Thoracic aorta (tissue), 2 donors: ENCODE measurements at places on chromosomes 2 and 18. TPM values are rescaled to one million over a fixed set of nuclear protein-coding genes. Genes with fewer than 3 reads are reported as not detected.
A peak's percentile ranks its signal among the peaks of the same experiment; 100 is the strongest.

KATNAL2 gene
- total RNA-seq: 5.7 TPM

OTOF gene
- total RNA-seq: not detected

STEAP3 gene
- total RNA-seq: 17.9 TPM

RAB6C gene
- total RNA-seq: 0.68 TPM

DNA sequence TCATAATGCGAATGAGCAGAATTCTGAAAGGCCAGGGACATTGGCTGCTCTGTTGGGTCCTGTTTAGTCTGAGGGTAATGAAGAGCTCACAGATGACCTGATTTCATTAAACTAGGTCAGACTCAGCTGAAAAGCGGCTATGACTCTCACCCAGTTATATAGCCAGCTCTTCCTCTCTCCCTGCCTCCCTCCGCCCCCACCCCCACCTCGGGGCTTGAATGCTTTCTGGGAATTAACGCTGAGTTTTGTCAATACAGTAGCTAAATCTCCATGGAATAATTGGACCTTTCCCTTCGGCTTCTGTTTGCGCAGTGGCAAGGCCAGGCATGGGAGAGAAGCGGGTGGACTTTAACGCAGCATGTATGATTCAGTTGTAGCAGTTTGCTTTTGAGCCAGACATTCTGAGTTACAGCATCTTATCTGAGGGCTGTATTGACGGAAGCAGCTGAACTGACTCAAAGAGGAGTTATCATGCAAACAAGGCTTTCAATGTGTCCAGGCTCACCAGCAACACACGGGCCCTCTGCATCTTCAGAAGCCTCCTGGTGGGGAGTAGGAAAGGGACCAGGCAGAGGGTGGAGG lies 110.6 kb downstream of the MYCN start:
- H3K27ac ChIP-seq: no peak overlapping the region
- H3K27me3 ChIP-seq: no peaks in the 10 kb centered on the region
- DNase-seq: no peak
- H3K4me3 ChIP-seq: no peak overlapping the region
- no peaks in the 10 kb centered on the region for H3K4me1 ChIP-seq

DNA sequence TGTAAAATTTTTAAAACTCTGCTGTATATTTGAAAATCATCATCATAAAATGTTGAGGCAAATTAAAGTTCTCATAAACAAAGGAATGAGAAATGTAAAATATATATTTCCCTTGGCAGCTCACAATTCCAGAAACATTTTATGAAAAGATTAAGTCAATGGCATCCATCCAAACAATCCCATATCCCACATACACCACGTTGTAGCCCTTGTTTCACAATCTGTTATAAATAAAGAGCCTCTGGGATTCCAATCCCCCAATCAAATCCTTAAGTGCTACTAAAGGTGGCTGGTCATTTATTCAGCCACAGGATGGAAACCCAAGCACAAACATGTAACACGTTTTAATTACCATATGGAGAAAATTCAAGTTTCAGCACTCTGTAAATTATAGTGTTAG lies 51.7 kb downstream of the GFPT1 start:
- no peak overlapping the region for H3K4me3 ChIP-seq
- no peak for DNase-seq
- H3K27ac ChIP-seq: no peak overlapping the region
- H3K4me1 ChIP-seq: no peaks in the 10 kb centered on the region

DNA sequence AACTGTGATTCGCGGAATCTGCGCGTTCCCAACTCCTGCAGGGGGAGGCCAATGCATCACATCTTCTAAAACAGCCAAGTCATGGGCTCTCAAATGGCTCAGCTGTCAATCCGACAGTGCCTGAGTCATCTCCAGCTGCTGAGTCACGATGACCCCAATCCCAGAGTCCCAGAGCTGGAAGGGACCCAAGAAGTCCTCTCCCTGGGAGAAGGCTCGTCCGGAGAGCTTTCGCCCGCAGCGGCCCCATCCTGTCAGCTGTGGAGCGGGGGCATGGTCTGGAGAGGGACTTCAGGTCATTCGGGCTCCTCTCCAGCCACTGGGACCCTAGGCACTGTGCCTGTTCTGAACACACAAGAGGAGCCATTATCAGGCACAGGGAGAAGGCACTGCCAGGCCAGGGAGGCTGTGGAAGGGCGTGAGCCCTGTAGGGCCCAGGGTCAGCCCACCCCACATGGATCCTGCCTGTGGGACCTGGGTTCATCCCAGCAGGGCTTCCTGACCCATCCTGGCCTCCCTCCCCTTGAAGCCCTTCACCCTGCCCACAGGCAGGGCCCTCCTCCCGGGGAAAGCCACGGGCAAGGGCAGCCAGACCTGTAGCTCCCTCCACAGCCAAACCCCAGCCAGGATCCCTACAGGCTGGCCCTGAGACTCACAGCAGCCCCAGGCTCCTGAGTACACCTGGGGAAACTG lies 47.6 kb upstream of the GPC1 start:
- no peak overlapping the region for H3K4me3 ChIP-seq
- H3K36me3 ChIP-seq: no peaks in the 10 kb centered on the region
- no peak overlapping the region for H3K27ac ChIP-seq
- peak; percentile 23 for DNase-seq

GRCh38 chr2:232075859-232076258 lies 114.3 kb downstream of the DIS3L2 start:
- H3K27ac ChIP-seq: no peak overlapping the region
- H3K4me1 ChIP-seq: no peaks in the 10 kb centered on the region
- no peaks in the 10 kb centered on the region for H3K36me3 ChIP-seq

DNA sequence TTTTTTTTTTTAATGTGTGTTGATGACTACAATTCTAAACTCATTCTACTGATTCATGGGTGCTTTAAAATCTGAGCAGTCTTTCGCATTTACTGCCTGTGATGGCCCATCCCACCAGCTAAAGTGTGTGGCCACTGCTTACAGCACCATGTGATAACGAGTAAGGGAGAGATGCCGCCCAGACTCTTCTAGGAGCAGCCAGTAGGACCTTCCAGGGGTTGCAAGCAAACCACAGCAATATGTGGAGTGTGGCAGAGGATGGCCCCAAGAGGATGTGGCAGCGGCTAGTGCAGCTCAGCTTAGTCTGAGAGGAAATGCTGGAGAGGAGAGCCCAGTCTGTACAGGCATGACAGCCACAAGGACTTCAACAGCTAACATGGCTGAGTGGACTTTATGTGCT lies 14.9 kb downstream of the IL1B start:
- no peak overlapping the region for H3K27ac ChIP-seq
- H3K4me1 ChIP-seq: no peaks in the 10 kb centered on the region
- H3K27me3 ChIP-seq: no peaks in the 10 kb centered on the region
- DNase-seq: no peak
- no peaks in the 10 kb centered on the region for H3K36me3 ChIP-seq
- H3K4me3 ChIP-seq: no peak overlapping the region

DNA sequence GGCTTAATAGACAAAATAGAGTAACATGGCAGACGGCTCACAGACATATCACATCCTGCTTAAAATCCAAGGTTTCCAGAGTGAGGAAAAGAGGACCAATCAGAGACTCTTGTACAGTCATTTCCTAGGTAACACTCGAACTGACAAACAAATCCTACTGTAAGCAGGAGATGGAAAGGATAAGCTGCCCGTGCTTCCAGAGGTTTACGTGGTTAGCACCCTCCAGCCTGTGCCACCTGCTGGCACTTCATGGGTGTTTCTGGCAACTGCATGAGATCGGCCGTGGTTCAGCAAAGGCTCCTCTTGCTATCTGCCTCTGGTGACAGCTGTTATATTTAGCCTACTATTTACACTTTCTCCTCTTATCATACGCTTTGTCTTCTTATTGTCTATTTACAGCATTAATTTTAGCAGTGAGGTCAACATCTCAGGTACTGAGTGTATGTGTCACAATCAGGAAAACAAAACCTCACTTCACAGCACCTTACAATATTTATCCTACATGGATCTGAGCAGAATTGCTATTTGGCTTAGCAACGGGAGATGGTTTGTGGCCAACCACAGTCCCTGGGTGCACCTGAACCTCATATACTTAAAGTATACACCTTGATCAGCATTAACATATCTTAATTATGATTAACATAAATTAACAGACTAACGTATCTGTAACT lies 226.9 kb downstream of the TMEM163 start:
- no peak overlapping the region for H3K4me3 ChIP-seq
- no peak overlapping the region for H3K27ac ChIP-seq
- DNase-seq: no peak
- no peaks in the 10 kb centered on the region for H3K27me3 ChIP-seq
- no peaks in the 10 kb centered on the region for H3K4me1 ChIP-seq

DNA sequence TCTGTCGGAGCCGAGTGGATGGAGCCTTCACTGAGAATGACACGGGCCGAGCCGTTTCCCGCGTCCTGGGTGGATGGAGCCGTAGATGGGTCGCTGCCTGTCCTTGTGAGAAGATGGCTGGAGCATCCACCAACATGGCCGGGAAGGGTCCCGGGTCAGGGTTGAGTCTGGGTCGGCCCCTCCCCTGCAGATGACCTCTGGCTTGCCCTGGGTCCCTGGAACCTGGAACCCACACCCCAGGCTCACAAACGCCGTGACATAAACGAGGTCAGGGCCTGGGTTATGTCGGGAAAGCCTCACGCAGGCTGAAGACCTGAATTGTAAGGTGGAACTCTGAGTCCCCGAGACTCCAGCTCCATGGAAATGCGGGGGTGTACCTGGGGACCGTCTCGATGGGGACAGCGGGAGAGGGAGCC lies 94.9 kb downstream of the NFATC1 start:
- no peak overlapping the region for H3K27ac ChIP-seq
- no peak for DNase-seq
- no peaks in the 10 kb centered on the region for H3K27me3 ChIP-seq
- no peak overlapping the region for H3K4me3 ChIP-seq
- H3K36me3 ChIP-seq: peaks cover 18% of the 10 kb centered on the region

- H3K27ac ChIP-seq: peak overlapping the region; percentile 54
- no peak for DNase-seq
- H3K4me1 ChIP-seq: peaks cover 33% of the 10 kb centered on the region
- H3K36me3 ChIP-seq: no peaks in the 10 kb centered on the region
- no peaks in the 10 kb centered on the region for H3K27me3 ChIP-seq
- peak overlapping the region; percentile 35 for H3K4me3 ChIP-seq
These were observed 165.1 kb downstream of the FMNL2 start for GRCh38 chr2:152499896-152500735.

GRCh38 chr2:80238692-80239469 lies 65.7 kb downstream of the LRRTM1 start:
- no peak for DNase-seq
- no peaks in the 10 kb centered on the region for H3K36me3 ChIP-seq
- H3K4me1 ChIP-seq: no peaks in the 10 kb centered on the region
- no peaks in the 10 kb centered on the region for H3K27me3 ChIP-seq

DNA sequence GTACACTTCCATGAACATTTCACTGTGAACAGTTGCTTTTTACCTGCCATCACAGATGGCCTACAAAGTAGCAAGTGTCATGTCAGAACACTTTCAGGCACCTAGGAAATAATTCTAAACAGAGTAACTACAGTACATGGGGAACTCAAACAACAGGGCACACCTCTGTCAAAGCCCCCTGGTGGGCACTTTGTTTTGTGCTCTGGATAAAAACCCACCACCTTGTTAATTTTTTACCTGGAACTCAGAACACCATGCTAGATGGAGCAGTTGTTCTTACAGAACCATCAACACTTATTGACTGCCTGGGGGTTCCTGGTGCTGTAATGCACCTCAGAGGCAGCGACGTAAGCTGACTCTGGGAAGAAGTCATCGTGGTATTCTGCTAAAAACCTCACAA lies 2.3 kb downstream of the MSL3B start:
- H3K4me3 ChIP-seq: no peak overlapping the region
- no peak for DNase-seq
- no peak overlapping the region for H3K27ac ChIP-seq
- no peaks in the 10 kb centered on the region for H3K27me3 ChIP-seq
- H3K4me1 ChIP-seq: no peaks in the 10 kb centered on the region
